Activated T-helper 1 cell treated with anti-CD3 and anti-CD28 coated beads, Interleukin-12 subunit alpha, Interleukin-12 subunit beta, Interleukin-2, Interleukin-4 antibody, amounts not matched to agents 30 ng/mL and 10 ng/mL and 1 ng/mL, durations not matched to agents 14 hours and 24 hours and 36 hours (primary cell): ENCODE measurements at places on chromosomes 11 and 22.
A peak's percentile ranks its signal among the peaks of the same experiment; 100 is the strongest.

DNA sequence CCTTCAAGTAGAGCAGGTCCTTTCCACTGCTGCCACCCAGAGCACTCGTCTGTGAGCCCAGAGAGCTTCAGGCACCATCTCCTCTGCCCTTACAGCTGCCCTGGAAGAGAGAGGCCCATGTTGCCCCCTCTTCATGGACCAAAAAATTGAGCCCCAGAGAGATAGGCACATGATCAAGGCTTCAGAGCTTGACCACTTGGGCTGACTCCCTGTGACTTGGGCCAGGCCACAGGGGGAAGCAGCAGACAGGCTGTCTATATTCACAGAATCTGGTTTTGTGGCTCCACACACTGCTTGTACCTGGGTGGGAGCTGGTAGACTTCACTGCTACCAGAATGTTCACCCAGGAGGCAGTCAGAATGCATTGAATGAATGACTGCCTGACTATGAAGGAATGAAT lies 58.2 kb downstream of the SMIM38 start:
- H3K36me3 ChIP-seq: peaks cover 3% of the 10 kb centered on the region
- H3K4me3 ChIP-seq: no peak overlapping the region
- DNase-seq: no peak
- H3K4me1 ChIP-seq: peaks cover 22% of the 10 kb centered on the region
- H3K27me3 ChIP-seq: no peaks in the 10 kb centered on the region

DNA sequence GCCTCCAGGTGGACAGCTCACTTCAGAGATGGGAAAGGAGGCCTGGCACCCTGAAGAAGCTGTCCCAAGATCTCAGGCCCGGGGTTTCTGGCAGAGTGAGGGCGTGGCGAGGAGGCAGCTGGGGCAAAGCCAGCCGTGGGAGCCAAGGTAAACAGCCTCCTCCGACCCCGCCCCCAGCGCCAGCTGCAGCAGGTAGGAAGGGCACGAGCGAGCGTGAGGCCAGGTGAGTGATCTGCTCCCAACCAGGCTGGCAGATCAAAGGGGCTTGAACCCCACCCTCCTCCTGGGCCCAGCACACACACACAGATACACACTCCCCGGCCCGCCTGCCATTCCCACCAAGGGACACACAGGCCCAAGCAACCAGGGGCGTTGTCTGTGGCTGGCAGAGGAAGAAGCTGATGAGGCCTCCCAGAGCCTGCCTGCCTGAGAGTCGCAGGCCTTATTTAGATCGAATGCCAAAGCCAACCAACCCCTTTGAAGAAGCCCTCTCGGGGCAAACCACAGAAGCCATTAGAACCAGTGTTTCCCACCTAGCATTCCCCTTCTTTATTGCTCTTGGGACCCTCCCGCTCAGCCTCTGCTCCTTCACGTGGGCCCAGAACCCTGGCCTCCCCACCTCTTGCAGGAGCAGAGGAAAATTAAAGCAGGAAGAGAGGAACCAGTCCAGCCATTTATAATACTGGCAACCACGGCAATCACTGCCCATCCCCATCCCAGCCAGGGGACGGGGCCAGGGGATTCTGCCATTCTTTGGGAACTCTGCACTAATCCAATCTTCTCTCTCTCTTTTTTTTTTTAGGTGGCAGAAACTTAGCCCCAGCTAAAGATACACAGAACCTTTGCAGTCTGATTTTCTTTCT lies 5.0 kb downstream of the PDGFB start:
- H3K27ac ChIP-seq: no peak overlapping the region
- no peak for DNase-seq
- peaks cover 40% of the 10 kb centered on the region for H3K4me1 ChIP-seq
- H3K4me3 ChIP-seq: no peak overlapping the region
- H3K36me3 ChIP-seq: peaks cover 2% of the 10 kb centered on the region
- peaks cover 57% of the 10 kb centered on the region for H3K27me3 ChIP-seq

DNA sequence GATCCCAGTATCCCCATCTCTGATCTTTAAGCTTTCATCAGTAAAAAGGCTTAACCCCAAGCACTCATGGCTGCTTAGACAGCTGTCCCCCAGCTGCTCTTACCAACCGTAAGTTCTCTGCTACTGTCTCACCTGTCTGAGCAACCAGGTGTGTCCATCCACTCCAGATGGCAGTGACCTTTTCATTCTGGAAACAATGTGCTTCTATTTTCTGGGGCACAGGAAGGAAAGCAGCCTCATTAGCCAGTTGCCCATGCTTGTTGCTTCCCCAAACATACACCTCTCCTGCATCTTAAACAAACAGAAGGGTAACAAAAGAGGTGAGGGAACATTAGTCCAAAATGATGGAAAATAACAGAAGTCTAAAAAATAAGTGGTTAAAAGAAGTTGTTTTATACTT lies 24.4 kb downstream of the SERGEF start:
- no peaks in the 10 kb centered on the region for H3K27me3 ChIP-seq
- H3K4me1 ChIP-seq: no peaks in the 10 kb centered on the region
- H3K36me3 ChIP-seq: peaks cover 25% of the 10 kb centered on the region

GRCh38 chr22:36743591-36744412 lies 32.1 kb downstream of the IFT27 start:
- no peak overlapping the region for H3K4me3 ChIP-seq
- H3K27ac ChIP-seq: no peak overlapping the region
- no peaks in the 10 kb centered on the region for H3K4me1 ChIP-seq
- no peaks in the 10 kb centered on the region for H3K36me3 ChIP-seq

- H3K4me3 ChIP-seq: no peak overlapping the region
- H3K27me3 ChIP-seq: no peaks in the 10 kb centered on the region
- no peaks in the 10 kb centered on the region for H3K4me1 ChIP-seq
- no peaks in the 10 kb centered on the region for H3K36me3 ChIP-seq
- H3K27ac ChIP-seq: no peak overlapping the region
These were observed 507.8 kb upstream of the CNTN5 start for GRCh38 chr11:98512938-98513337.

- DNase-seq: no peak
- no peaks in the 10 kb centered on the region for H3K27me3 ChIP-seq
- no peaks in the 10 kb centered on the region for H3K36me3 ChIP-seq
- H3K4me3 ChIP-seq: no peak overlapping the region
- no peaks in the 10 kb centered on the region for H3K4me1 ChIP-seq
- no peak overlapping the region for H3K27ac ChIP-seq
These were observed 57.6 kb downstream of the SYN3 start for GRCh38 chr22:33000342-33001280.

GRCh38 chr22:44952863-44953746 lies 56.7 kb downstream of the PHF21B start:
- no peak for DNase-seq
- H3K27ac ChIP-seq: no peak overlapping the region
- H3K4me1 ChIP-seq: no peaks in the 10 kb centered on the region
- H3K4me3 ChIP-seq: no peak overlapping the region
- no peaks in the 10 kb centered on the region for H3K27me3 ChIP-seq
- no peaks in the 10 kb centered on the region for H3K36me3 ChIP-seq

GRCh38 chr11:110518809-110519514 lies 89.2 kb downstream of the FDX1 start:
- H3K4me3 ChIP-seq: no peak overlapping the region
- no peak for DNase-seq
- H3K4me1 ChIP-seq: peaks cover 6% of the 10 kb centered on the region
- peaks cover 5% of the 10 kb centered on the region for H3K27me3 ChIP-seq
- H3K27ac ChIP-seq: no peak overlapping the region
- no peaks in the 10 kb centered on the region for H3K36me3 ChIP-seq

- no peaks in the 10 kb centered on the region for H3K27me3 ChIP-seq
- H3K27ac ChIP-seq: peak overlapping the region; percentile 95
- peaks cover 76% of the 10 kb centered on the region for H3K4me1 ChIP-seq
- DNase-seq: peak; percentile 77
- H3K36me3 ChIP-seq: peaks cover 16% of the 10 kb centered on the region
- peak overlapping the region; percentile 76 for H3K4me3 ChIP-seq
These were observed 93.6 kb upstream of the CD44 start for GRCh38 chr11:35045236-35045820.

GRCh38 chr11:79121351-79121750 lies 319.5 kb downstream of the TENM4 start:
- no peaks in the 10 kb centered on the region for H3K4me1 ChIP-seq
- H3K36me3 ChIP-seq: no peaks in the 10 kb centered on the region
- H3K27ac ChIP-seq: no peak overlapping the region
- DNase-seq: no peak

GRCh38 chr22:29484642-29485041 lies 4.6 kb downstream of the NEFH start:
- peaks cover 21% of the 10 kb centered on the region for H3K27me3 ChIP-seq
- no peak for DNase-seq
- H3K36me3 ChIP-seq: peaks cover 2% of the 10 kb centered on the region
- no peak overlapping the region for H3K4me3 ChIP-seq
- H3K4me1 ChIP-seq: peaks cover 7% of the 10 kb centered on the region

DNA sequence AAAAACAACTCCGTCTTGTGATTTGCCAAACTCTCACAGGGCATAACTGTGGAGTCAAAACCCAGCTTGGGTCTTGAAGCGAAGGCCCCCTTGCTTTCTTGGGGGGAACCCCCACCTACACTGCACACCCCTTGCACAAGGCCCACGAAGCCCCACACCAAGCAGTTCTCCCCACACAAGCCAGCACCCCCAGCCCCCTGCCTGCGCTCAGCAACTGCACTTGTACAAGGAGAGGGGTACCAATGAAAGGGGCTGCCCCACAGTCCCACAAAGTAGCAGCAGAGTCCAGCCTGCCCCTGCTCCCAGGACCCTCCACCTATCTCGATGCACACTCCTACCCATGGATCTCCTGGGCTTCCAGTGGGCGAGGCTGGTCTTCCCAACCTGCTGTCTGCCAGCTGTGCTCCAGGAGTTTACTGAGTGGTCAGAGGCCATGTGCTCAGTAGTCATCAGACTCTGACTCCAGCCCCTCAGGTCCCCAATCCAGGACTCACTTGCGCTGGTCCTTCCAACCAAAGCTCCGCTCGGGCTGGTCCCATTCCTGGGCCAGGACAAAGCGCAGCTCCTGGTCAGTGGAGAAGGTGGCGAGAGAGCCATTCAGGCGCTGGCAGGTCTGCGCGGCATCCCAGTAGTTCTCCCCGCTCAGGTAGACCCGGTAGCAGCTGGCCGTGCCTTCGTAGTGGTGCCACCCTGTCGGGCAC lies 57.7 kb downstream of the DGCR2 start:
- H3K27ac ChIP-seq: no peak overlapping the region
- no peak overlapping the region for H3K4me3 ChIP-seq

DNA sequence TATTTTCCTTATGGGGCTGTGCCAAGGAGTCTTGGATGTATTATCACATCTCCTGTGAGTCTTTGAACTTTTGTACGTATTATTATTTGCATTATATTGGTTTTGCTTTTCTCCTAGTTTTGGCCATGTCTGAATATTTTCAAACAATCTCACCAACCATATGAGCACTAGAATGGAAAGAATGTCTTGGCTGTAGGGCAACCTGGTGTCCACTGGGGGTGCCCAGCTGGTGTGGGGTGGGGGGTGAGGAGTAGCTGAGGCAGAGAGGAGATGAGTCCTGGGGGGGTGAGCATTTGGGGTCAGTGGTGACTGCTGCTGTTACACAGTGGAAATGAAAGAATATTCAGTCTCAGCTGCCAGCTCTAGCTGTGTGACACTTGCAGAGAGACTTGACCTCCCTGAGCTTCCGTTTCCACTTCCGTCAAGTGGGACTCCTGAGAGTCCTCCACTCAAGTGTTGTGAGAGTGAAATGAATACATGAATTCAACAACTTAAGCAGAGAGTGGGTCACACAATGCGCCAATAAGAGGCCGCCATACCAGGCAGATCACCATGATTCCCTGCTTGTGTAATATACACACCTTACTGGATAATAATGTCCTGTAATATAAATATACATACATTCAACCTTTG lies 12.7 kb upstream of the PVALB start:
- peaks cover 12% of the 10 kb centered on the region for H3K4me1 ChIP-seq
- H3K36me3 ChIP-seq: no peaks in the 10 kb centered on the region
- no peak overlapping the region for H3K27ac ChIP-seq
- peaks cover 10% of the 10 kb centered on the region for H3K27me3 ChIP-seq
- H3K4me3 ChIP-seq: no peak overlapping the region
- DNase-seq: no peak

DNA sequence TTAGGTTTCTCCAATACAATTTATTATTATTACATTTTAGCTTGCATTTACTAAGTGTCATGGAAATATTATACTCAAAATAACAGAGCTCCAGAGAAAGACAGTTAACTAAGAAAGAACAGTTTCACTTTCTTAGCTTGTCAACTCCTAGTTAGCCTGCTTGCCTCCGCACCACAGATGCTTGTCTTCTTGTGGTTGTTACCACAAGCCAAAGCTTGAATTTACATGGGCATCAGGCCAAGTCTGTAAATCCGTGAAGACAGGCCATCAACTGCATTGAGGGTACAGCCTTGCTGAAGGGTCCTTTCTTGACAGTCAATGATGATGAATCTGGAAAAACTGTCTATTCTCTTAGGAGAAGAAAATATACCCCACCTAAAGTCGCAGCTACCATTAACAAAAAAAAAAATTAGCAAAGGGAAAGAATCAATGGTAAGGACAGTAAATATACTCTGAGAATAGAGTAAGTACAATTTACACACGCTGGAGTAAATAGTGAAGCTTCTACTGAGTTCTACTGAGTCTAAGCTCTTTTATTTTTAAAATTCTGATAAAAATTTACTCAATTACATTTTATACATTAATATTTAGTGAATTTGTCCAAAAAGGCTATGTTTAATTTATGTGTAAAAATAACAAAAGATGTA lies 15.6 kb upstream of the DENND5A start:
- peaks cover 15% of the 10 kb centered on the region for H3K4me1 ChIP-seq
- H3K4me3 ChIP-seq: peak overlapping the region; percentile 60
- H3K27me3 ChIP-seq: peaks cover 6% of the 10 kb centered on the region
- H3K36me3 ChIP-seq: peaks cover 17% of the 10 kb centered on the region

GRCh38 chr11:4921796-4922195 lies 2.3 kb downstream of the OR51G1 start:
- no peaks in the 10 kb centered on the region for H3K27me3 ChIP-seq
- no peaks in the 10 kb centered on the region for H3K4me1 ChIP-seq
- DNase-seq: no peak
- H3K36me3 ChIP-seq: no peaks in the 10 kb centered on the region
- H3K27ac ChIP-seq: no peak overlapping the region
- no peak overlapping the region for H3K4me3 ChIP-seq

DNA sequence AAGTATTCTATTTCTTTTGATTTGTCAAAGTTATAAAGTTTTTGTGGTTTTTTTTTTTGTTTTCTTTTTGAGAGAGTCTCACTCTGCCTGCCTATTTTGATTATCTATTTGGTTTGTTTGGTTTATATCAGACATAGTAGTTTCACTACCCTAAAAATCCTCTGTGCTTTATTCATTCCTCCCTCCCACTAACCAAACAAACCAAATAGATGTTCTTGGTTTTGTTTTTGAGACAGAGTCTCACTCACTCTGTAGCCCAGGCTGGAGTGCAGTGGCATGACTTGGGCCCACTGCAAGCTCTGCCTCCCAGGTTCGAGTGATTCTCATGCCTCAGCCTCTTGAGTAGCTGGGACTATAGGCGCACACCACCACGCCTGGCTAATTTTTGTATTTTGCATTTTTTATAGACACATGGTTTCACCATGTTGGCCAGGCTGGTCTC lies 67.9 kb downstream of the ENTHD1 start:
- H3K27ac ChIP-seq: no peak overlapping the region
- H3K4me3 ChIP-seq: no peak overlapping the region
- DNase-seq: no peak
- peaks cover 21% of the 10 kb centered on the region for H3K27me3 ChIP-seq

- no peaks in the 10 kb centered on the region for H3K36me3 ChIP-seq
- H3K4me3 ChIP-seq: no peak overlapping the region
- H3K27ac ChIP-seq: no peak overlapping the region
These were observed 99.4 kb upstream of the BLID start for GRCh38 chr11:122215244-122215992.

GRCh38 chr11:109668973-109669634 lies 247.1 kb downstream of the C11orf87 start:
- no peak overlapping the region for H3K27ac ChIP-seq
- H3K4me3 ChIP-seq: no peak overlapping the region
- no peaks in the 10 kb centered on the region for H3K27me3 ChIP-seq
- DNase-seq: no peak
